Skin of body (tissue), 3 donors: ENCODE measurements at places on chromosomes 2 and 18. TPM values are rescaled to one million over a fixed set of nuclear protein-coding genes. Genes with fewer than 3 reads are reported as not detected.

GRCh38 chr18:8849696-8850095 is 144.3 kb downstream of the MTCL1 start:
- DNase-seq: no peak

DNA sequence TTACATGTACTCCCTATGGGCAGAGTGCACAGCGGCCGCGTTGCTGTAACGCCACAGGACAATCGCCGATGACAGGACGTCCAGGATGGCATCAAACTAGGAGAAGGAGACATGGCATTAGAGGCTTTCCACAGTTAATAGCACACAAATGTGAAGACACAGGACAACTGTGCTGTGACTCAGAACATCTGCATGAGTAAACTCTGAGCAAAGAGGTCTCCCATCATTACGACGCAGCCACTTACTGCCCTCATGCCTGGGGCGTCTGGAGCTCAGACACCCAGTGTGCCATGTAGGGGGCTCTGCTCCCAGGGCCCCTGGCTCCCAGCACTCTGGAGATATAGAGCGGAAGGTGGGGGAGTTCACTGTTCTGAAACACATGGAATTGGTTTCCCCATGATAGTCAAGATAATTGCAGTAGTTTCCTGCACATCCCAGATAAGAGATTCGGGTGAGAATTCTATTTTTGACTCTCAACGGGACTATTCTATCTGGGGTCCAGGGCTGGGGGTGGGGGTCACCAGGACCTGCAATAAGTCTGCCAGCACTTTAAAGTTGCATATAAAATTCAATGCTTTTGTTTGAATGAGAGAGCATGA is 168.1 kb downstream of the TMEM163 start:
- DNase-seq: no peak

DNA sequence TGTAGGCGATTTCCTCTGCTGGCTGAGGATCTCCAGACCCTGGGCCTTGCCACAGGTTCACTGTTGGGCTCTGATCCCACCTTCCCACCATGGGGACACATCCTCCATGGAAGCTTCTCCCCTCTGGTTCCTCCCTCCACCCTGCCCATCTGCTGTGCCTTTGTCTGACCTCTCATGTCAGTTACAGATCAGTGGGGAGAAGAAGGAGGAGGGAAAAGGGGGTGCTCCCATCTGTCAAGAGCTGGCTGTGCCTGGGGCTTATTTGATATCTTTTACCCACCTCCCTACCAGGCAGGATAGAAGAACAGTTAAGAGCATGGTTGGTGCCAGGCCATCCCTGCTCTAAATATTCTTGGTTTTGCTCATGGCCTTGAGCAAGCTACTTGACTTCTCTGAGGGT is 12.3 kb upstream of the DNAJB2 start:
- DNase-seq: no peak

DNA sequence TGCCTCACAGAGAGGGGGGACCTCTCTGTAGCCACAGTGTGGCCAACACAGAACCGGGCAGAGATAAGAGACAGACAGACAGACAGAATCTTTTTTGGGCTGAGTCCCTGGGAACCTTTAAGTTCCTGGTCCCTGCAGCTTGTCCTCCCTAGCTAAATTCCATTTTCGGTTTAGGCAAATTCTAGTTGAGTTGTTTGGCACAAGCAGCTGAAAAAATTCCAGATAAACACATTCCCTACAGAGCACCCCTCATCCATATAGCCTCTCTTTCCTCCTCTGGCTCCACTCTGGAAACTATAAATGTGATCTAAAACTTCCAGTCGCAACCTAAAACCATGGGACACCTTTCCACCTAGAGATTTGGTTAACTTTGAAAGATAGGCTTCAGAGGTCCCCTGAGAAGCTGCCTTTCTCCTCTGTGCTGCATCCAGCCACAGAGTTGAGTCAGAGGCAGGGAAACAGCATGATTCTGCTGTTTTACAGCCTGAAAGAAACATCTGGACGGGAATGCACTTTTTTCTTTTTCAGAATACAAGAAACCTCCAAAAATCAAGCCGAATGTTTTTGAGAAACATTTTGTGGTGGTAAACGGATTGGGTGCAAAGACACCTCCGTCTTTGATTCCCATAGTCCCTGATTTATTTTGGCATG is 30.9 kb downstream of the SLC4A3 start:
- DNase-seq: no peak

- no peak for DNase-seq
Measured at GRCh38 chr2:170076189-170076588, 101.8 kb upstream of the MYO3B start.

GRCh38 chr2:219302412-219302968 is 6.7 kb downstream of the PTPRN start:
- no peak for DNase-seq

DNA sequence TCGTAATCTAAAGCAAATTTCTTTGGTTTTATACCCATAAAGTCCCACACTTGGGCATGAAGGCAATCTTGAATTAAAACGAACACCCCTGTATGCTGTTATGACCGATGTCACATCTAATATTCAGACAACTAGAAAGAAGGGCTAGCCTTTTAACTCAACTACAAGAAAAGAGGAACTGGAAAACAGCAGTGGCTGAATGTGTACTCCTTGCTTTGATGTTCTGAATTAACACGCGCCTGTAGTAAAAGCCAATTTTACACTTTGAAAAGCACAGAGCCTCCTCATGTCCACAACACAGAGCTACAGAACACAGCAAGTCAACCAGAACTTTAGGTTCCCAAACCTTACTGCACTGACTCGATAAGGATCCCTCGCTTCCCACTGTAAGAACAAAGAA is 147.6 kb downstream of the HDAC4 start:
- DNase-seq: no peak

GRCh38 chr2:218807626-218808025 is 24.0 kb downstream of the PRKAG3 start:
- DNase-seq: no peak

The FEV gene
- not detected for total RNA-seq

The RDH14 gene
- total RNA-seq: 26.5 TPM

The NAT8 gene
- not detected for total RNA-seq

The ACMSD gene
- not detected for total RNA-seq
